Left lobe of liver (tissue), 2 donors: ENCODE measurements at places on chromosomes 7 and 10. TPM values are rescaled to one million over a fixed set of nuclear protein-coding genes. Genes with fewer than 3 reads are reported as not detected.

The C7orf57 gene
- total RNA-seq: not detected

The LRRD1 gene
- total RNA-seq: not detected

The TFPI2 gene
- total RNA-seq: 0.96 TPM

DNA sequence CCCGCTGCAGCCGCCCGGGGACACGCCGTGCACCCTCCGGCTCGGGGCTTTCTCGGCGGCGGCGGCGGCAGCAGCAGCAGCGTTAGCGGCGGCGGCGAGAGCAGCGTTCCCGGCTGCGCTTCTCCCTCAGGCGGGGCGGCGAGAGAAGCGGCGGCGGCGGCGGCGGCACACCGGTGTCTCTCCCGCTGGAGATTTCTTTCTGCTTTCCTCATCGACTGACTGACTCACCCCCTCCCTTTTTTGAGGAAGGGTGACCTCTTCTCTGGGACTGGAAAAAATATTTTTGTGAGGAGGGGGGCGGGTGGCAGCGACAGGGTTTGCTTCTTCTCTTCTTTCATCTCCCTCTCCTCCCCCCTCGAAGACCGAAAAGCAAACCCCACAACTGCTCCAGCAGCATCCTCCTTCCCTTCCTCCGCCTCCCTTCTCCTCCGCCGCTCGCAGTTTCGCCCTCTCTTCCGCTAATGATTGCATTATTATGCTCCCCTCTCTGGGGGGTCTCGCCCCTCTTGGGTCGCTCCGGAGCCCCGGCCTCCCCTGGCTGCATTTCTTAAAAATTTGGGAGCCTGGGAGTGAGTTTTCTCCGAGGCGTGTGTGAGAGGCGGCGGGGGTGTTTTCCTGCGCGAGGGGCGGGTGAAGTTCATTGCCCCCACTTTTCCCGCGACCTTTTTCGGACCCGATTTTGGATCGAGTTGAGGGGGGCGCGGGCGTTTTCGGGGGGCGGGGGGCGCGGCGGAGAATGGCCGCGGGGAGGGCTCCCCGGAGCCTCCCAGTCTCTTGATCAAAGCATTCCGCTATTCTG is 411 bp downstream of the AUTS2 start:
- no peak for DNase-seq

DNA sequence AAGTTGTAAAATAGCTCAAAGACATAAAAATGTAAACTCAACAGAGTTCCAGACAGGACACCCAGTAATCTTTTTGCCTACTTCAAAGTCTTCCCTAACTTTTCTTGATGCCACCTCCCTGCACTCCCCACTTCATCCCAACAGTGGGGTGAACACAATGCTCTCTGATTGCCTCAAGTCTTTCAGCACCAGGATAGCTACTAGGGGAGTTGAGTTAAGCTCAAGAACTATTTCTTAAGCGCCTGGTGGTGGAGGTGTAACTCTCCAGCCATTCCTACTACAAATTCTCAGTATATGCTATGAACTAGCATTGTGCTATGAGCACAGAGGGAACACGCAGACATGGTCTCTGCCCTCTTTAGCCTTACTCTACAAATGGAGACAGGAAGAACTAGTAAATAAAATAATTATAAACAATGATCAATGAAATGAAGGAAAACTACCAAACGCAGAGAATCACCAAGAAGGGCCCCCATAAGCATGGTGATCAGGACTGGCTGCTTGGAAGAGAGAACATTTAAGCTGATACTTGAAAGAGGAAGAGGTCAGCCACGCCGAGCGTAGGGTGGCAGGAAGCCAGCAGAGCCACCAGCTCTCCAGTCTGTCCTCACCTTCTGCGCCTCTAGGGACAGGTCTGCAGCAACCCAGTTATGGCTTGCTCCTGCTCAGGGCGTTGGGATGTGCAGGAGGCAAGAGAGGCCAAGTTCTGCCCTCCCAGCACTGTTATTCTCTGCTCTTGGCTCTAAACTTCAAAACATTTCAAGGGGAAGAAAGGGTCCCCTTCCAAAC is 16.7 kb upstream of the FRA10AC1 start:
- no peak for DNase-seq

GRCh38 chr10:110860576-110861241 is 11.0 kb upstream of the PDCD4 start:
- no peak for DNase-seq

DNA sequence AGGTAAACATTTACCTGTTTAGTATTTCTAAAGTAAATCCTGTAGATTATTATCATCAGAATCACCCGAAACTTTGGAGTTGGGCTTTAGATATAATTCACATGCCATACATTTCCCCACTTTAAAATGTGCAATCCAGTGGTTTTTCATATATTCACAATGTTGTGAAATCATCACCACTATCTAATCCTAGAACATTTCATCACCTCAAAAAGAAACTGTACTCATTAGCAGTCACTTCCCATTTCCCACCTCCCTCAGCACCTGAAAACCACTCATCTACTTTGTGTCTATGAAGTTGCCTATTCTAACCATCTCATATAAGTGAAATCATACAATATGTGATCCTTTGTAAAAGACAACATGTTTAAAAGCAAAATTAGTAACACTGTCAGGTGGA is 182.6 kb downstream of the FZD1 start:
- DNase-seq: no peak

DNA sequence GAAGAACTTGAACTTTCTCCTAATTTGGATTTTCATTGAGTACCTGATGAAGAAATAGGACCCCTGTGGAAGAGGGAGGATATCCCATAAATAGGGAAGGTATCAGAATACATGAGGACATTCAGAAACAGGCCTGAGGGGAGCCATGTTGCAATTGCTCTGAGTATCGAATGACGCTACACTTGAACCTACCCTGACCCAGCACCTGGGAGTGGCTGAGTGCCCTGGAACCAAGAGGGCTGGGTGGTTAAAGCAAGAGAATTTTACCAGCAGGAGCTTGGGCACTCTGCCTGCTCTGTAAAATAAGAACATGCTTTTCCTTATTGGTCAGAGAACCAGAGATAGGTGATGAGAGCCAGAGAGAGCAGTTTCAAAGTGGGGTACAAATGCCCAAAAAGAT is 7.2 kb downstream of the NEUROD6 start:
- no peak for DNase-seq

DNA sequence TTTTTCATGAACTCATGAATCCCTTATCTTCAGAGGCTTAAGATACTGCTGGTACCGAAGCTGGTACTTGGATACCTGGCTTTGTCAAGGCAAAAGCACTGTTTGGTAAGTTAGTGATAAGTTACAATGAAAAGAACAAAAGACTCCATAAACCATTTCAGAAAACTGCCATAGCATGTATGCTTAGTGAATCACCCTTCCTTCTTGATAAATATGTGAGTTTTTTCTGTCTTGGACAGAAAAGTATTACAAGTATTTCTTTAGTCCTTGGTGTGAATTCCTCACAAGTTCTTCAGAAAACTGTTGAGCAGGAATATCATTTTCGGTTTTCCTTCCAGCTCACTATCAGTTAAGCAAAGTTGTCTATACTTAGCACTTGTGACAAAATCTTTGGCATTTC is 25.6 kb downstream of the PUS7 start:
- no peak for DNase-seq

- DNase-seq: no peak
Observed at GRCh38 chr10:129810-130209, 5.4 kb upstream of the ZMYND11 start.

- DNase-seq: no peak
Observed at GRCh38 chr7:56097700-56098099, 4.9 kb upstream of the PHKG1 start.

DNA sequence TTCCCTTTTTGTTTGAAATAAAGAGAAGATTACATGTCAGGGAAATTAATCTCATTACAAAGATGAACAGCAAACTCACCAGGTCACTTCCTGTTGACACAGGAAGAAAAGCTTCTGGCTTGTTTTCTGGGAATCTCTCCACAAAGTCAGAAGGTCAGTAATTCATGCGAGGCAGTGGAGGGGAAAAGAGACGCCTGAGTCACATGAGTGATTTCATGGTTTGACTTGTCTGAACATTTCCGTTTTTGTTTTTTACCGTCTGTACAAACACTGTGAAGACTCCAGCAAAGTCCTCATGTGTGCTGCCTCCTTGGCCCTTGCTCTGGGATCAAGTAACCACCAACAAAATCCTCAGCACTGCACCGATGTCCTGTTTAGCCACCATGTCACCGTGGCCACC is 2.5 kb upstream of the HABP2 start:
- no peak for DNase-seq
